CD8-positive, alpha-beta memory T cell (primary cell): ENCODE measurements at places on chromosomes 7 and 10.

GRCh38 chr7:47087866-47088265 is 494.0 kb downstream of the TNS3 start:
- no peak for DNase-seq

GRCh38 chr7:149468208-149468607 is 7.3 kb upstream of the ZNF777 start:
- no peak for DNase-seq

DNA sequence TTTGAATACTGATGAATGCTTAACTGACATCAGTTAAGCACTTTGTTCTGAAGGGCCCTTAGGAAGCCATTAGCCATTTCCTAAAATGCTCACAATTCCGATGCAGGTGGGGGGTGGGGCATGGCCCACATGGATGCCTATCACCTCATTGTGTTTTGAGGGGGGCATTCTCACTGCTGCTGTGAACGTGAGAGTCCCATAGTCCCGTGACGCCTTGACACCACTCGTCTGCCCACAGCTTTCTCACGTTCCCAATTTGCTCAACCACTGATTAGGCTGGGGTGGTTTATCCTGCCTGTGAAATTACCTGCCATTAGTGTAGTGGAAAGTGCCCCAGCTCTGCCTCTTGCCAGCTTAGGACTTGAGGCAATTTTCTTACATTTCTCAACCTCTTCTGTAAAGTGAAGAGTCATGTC is 31.9 kb downstream of the DUSP5 start:
- DNase-seq, result peak; percentile 30

DNA sequence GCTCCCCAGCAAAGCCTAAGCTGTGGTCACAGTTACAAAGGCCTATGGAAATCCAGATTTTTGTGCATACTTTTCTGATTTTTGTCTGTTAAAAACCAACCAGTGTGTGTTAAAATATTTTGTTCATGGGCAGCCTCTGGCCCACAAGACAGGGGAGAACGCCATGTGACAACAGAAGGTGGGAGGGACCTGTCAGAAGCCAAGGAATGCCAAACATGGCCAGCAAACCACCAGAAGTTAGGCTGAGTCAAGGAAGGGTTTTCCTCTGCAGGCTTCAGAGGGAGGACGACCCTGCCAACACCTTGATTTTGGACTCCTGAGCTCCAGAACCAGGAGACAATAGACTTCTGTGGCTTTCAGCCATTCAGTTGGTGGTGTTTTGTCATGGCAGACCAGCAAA is 127.3 kb downstream of the CUL2 start:
- no peak for DNase-seq

- no peak for DNase-seq
These were observed 85.2 kb downstream of the CHCHD3 start for GRCh38 chr7:132996581-132997242.

DNA sequence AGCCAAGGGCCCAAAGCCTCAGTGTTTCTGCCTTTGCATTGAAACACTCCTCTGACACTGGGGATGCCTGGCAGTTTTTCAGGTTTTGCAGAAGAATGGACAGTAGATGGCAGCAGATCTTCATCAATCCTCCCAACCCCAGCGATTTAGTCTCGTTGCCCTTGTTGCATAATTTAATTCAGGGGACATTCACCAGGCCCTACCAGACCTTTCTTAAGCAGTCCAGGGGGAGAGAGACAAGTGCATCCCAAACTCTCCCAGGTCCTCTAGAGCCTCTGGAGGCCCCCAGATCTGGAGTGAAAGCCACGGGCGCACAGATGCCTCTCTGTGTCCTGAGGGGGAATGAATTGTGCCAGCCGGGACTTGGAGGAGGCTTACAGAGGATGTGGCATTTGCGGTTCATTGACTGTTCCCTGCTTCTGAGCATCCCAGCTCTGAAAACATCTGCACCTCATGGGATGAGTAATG is 29.6 kb downstream of the MINDY4 start:
- DNase-seq, result no peak

DNA sequence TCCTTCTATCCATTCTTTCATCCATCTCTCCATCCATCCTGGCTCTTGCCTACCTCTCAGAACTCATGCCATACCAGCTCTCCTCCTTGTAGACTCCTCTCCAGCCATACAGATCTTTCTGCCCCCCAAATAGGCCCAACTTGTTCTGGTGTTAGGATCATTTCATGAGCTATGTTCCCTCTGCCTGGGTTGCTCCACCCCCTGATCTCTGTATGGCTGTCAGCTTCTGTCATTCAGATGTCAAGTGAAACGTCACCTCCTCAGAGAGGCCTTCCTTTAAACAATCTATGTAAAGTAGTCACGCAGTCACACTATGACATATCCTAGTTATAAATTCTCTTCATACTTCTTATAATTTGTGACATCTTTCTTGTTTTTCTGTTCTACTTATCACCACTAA is 42.3 kb upstream of the PNLIPRP3 start:
- DNase-seq, result no peak

DNA sequence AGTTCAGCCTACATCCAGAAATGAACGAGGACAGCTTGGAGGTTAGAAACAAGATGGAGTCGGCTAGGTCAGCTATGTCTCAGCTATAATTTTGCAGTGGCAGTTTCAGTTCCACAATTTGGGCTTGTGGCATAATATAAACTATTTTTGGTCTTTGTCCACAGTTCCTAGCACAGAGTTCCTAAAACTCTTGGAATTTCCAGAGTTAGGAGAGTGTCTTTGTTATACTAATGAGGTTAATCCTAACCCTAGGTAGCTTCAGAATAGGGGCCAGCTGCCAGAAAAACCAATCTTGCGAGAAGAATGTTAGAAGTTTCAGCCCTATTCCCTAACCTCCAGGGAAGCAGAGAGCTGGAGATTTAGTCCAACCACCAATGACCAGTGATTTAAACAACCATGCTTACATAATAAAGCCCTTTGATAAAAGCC is 131.9 kb downstream of the AKR1D1 start:
- DNase-seq, result no peak

- no peak for DNase-seq
These were observed 4.3 kb downstream of the ANKRD1 start for GRCh38 chr10:90916392-90917237.

- no peak for DNase-seq
These were observed 199.9 kb downstream of the GATA3 start for GRCh38 chr10:8254350-8254749.

- peak; percentile 77 for DNase-seq
These were observed 21.3 kb downstream of the TMEM176B start for GRCh38 chr7:150778738-150779301.

GRCh38 chr7:139511315-139511714 is 12.2 kb upstream of the CLEC2L start:
- no peak for DNase-seq

- DNase-seq, result no peak
These were observed 8.3 kb upstream of the HYAL4 start for GRCh38 chr7:123836656-123837055.

- DNase-seq, result no peak
These were observed 45.8 kb downstream of the XPNPEP1 start for GRCh38 chr10:109877546-109877945.

GRCh38 chr10:96904648-96905047 is 72.5 kb downstream of the LCOR start:
- DNase-seq, result no peak

DNA sequence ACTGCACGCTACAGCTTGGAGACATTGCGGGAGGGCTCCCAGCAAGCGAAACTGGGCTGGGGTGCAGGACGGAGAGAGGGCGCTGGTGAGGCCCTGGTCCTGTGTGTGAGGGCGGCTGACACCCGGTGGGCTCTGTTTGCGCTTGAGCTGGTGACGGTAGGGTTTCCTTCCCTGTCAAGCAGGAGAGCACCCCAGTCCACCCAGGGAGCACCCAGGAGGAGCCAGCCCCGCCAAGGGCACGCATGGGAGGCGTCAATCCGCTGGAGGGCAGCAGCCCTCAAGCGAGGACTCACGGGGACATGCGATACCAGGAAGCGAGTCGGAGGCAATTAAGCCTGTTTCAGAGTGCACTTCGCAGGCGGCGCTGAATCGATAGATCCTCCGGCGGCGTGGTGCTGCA is 109.4 kb downstream of the MAD1L1 start:
- DNase-seq, result no peak

GRCh38 chr10:88875081-88875480 is 5.0 kb upstream of the STAMBPL1 start:
- DNase-seq, result no peak

DNA sequence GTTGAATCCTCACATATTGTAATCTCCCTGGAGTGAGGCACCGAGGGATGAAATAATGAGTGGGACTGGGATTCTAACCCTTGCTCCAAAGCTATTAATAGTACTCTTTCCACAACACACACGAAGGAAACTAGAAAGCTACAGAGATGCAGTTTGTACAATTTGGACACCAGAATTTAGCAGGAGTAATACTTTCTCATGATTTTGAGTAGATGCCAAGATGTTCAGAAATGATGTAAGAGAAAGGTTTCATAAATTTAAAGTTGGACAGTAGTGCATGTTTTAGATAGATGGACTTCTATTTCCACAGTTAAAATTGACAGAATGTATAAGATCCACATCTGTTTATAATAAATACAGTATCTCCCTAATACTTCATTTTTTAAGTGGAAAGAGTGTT is 46.5 kb downstream of the PRR15 start:
- DNase-seq, result no peak

GRCh38 chr10:96229568-96230030 is 41.8 kb downstream of the BLNK start:
- peak; percentile 63 for DNase-seq

DNA sequence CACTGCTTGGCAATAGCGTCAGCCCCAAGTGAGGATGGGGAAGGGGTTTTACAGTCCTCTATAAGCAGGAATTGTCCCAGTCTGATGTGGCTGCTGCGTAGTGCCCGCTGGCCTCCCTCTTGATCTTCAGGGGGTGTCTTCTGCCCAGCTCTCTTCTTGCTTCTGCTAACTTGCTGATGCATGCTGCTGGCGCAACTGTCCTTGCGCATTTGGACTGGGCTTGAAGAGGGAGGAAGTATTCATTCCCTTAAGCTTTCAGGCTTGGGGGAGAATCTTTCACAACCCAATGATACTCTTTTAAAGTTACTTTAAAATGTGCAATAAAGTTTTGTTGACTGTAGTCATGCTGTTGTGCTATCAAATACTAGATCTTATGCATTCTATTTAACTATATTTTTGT is 10.3 kb downstream of the GALNT11 start:
- no peak for DNase-seq

DNA sequence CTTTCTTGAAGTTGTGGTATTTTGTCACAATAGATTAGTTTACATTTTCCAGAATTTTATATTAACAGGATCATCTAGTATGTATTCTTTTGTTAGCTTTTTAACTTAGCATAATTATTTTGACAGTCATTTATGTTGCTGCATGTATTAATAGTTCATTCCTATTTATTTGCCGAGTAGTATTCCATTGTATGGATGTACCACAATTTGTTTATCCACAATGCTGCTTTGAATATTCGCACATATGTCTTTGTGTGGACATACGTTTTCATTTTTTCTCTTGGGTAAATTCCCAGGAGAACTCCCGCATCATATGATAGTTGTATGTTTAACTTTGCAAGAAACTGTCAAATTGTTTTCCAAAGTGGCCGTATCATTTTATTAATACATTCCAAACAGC is 115.7 kb downstream of the CPEB3 start:
- DNase-seq, result no peak

- no peak for DNase-seq
These were observed 35.2 kb downstream of the ATXN7L1 start for GRCh38 chr7:105840981-105841749.

DNA sequence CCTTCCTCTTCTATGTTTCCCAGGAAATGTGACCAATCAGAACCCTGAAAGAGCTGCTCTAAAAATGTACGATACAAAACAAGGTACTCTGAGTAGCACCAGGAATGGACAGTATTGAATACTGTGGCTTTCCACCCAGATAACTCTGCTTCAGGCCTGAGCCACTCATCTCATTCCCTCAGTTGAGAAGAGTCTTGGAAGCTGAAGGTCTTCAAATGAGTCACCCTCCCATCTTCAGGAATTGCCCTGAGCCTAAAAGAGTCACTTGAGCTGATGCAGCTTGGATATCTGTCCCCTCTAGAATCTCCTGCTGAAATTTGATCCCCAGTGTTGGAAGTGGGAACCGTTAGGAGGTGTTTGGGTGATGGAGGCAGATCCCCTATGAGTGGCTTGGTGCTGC is 210.4 kb downstream of the DGKI start:
- no peak for DNase-seq

- no peak for DNase-seq
These were observed 24.0 kb upstream of the EEPD1 start for GRCh38 chr7:36129048-36129534.

DNA sequence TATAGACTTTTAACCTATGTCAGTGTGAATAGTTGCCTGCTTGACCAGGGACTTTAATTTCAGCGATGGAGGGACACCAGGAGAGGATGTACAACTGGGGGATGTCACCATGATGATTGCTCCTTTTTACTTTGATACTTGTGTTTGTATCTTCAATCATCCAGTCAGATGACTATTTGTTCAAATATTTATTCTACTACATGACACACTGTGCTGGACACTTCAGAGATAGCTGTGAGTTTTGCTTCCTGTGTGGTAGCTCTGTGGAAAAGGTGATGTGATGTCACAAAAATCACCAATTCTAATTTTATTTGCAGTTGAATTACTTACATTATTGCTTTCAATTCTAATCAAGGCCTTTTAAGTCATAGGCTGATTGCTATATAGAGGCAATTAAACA is 62.7 kb upstream of the CREB5 start:
- no peak for DNase-seq

DNA sequence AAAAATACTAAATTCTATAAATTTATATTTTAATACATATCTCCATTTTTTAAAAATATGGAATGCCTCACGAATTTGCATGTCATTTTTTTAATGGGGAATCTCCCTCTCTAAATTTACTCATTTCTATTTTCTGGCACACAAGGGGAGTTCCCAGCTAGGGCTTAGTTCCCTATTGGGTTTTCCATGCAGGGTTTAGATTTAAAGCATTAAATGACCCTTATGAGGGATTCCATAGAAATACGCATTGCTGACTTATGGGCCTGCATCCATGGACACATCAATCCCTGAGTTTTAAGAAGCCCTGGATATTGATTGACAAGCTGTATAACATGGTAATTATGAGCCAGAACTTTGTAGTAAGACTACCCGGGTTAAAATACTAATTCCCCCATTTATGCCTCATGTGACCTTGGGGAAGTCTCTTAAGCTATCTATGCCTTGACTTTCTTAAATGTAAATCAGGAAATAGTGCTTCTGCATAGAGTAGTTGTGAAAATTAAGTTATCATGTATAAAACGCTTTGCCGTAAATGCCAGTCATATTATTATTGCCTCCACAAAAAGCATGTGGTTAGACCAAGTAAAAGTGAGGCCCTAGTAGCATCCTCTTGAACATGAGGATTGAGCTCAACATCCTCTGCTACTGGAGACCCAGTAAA is 78.8 kb upstream of the ANKRD1 start:
- DNase-seq, result no peak
